ENCODE measurements at places on chromosomes 16 and 17.

DNA sequence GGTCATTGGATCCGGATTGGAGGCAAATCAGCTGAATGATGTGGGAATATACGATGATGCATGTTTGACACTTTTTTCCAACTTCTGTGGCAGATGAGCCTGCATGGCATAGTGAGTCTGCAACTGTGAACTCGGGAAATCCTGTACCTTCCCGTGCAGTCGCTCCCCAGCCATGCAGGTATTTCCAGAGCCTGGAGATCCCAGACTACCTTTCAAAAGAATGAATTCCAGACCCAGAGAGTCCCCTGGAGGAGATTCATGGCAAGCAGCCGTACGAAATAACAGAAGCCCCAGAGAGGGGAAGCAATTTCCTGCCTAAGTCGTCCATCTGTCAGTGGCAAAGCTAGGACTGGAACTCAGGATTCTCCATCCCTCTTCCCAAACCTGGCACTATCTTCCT lies 75.7 kb upstream of the FAM20A start:
- no peak for DNase-seq

DNA sequence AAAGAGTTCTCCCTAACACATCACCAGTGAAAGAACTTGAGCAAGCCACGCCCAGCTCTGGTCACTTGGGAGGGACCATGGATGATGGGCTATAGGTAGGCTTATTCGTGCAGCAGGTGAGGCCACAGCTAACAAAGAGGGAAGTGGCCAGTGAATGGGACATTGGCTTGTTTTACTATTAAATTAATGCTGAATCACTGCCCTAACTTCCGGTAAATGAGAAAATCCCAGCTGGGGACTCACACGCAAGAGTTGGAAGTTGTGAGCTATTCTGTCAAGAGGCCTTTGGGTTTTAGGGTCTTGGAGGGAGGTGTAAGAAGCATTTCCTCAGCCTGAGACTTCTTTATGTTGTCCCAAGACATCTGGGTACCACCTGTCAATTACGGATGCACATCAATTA lies 315.3 kb downstream of the XYLT1 start:
- DNase-seq: no peak

- no peak for DNase-seq
Observed at GRCh38 chr16:66147291-66147690, 219.2 kb upstream of the CDH5 start.

GRCh38 chr17:47797797-47798196 lies 23.8 kb downstream of the OSBPL7 start:
- DNase-seq: no peak

GRCh38 chr17:1058423-1059130 lies 61.6 kb downstream of the TIMM22 start:
- DNase-seq: peak; percentile 28

DNA sequence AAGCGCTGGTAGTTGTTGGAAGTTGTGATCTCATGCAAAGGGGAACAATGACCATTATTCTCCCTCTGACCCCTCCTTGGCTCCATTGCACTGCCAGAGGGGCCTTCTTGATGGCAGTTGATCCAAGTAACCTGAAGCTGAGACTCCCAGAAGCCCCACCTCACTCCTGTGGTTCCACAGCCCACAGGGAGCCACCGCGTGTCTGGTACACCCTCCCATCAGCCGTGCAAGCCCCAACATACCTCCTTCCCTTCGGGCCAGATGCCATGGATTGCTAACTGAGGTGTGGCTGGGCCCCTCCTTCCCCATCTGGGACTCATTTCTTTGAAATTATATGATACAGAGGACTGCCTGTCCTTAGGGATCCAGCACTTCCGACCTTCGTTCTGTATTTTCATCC lies 17.8 kb downstream of the SAP30BP start:
- no peak for DNase-seq
